Mucosa of descending colon (tissue), 3 donors: ENCODE measurements at places on chromosomes 2 and 18. TPM values are rescaled to one million over a fixed set of nuclear protein-coding genes. Genes with fewer than 3 reads are reported as not detected.

GRCh38 chr2:165408186-165408585 lies 61.3 kb upstream of the CSRNP3 start:
- DNase-seq, result no peak

- no peak for DNase-seq
These were observed 34.3 kb upstream of the NCKAP5 start for GRCh38 chr2:133602538-133602937.

GRCh38 chr2:198143156-198143555 lies 338.8 kb downstream of the PLCL1 start:
- DNase-seq, result no peak

DNA sequence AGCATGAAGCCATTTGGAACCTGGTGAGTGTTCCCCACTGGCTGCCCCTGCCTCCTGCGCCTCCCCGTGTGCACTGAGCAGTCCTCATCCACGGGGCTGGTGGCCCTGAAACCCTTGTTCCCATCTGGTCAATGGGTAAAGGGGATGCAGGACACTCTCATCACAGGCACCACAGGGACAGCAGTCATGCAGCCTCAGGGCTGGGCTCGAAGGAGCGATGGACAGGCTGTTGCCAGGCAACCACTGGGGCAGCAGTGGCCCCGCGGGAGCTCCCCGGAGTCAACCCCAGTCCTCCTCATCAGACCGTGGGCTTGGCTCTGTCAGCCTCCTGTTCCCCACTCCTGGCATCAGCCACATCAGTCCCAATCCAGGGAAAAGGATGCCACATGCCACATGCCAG lies 509.5 kb downstream of the EIPR1 start:
- DNase-seq, result no peak

DNA sequence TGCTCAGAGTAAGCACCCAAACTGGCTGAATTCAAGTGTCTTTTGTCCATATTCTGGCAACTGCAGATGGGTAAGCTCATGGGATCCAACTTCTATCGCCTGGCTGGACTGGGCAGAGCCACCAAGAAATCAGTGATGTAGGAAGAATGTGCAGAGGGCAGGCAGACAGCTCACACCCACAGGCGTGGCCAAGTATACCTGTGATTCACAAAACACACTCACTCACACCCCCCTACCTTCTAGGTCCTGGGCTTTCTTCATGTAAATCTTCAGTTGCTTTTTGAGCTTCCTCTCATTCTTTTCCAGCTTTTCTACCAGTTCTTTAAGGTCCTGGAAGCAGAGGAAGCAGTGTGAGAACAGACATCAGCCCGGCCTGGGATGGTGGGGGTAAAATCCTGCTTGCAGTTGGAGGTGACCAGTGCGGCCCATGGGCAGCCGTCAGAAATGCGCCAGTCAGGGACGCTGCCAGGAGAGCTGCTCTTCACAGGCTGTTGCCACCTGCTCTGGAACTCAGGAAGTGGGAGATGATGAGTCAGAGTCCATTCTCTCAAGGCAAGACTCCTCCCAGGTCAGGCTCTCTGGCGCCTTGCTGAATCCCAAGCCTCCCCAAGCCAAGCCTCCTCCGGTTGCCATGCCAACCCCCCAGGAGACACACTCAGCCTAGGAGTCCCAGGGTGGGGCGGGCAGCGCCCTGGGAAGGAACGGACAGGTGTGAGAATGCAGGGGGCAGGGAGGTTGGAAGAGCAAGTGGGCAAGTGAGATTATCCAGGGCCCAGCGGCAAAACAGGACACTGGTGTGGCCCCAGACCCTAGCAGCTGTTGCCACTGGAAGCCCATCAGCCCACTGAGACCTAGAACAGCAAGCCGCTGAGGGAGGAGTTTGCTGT lies 36.2 kb upstream of the ACAA2 start:
- DNase-seq, result peak; percentile 90

GKN1 gene
- total RNA-seq, result not detected

CCBE1 gene
- total RNA-seq, result 54.7 TPM

DNA sequence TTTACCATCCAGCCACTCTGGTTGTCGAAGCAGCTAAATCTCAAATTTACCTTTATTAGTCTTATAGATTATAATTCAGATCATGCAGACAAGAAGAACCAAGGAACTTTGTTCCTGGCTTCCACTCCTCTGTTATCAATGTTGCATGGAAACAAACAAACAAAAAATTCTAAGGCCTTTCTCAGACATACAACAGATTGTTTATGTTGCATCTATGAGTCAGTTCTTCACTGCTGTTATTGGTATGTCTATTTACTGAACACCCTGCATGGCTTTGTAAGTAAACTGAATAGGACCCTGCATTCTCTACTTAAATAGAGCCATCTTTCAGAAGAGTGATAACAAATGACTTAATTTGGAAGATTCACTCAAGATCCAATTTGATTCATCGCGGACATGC lies 1.6 kb upstream of the ANKRD44 start:
- DNase-seq, result no peak

- DNase-seq, result no peak
These were observed 74.5 kb downstream of the LRRFIP1 start for GRCh38 chr2:237701859-237702390.

EGR4 gene
- not detected for total RNA-seq

TTN gene
- 2.1 TPM for total RNA-seq

DNA sequence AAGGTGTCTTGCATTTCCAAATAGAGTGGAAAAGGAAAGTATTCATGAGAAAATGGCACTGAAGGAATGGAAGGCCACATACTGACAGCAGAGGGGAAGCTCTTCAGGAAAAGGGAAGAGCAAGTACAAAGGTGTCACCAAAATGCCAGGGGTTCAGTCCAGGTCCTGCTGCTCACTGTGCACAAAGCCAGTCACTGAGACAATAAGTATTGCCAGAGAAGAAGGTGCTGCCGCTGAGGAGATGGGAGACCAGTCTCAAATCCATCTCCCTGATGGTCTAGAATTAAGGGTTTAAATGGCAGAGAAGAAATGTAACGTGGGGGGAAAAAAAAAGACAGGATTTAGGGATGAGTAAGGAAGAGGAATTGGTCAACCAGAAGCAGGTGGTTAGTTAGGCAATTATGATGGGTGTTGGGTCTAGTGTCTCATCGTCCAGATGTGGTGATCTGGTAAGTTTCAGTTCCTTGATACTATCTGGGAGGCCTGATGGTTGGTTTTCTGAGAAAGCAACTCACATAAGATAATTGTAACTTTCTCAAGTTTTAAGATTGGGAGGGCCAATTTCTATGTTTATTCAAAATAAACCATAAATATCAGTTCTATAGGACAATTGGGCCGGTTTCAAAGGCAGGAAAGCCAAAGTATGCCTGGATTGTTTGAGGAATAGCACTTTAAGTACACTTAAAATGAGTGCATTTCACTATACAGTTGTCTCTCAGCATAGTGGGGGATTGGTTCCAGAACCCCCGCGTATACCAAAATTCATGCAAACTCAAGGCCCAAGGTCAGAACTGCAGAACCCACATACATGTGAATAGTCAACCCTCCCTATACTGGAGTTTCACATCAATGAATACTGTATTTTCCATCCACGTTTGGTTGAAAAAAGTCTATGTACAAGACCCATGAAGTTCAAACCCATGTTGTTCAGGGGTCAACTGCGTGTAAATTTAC lies 109.1 kb upstream of the DNAJC10 start:
- DNase-seq, result no peak

TEX44 gene
- not detected for total RNA-seq

- DNase-seq, result no peak
These were observed 470.4 kb upstream of the ACVR2A start for GRCh38 chr2:147374423-147374811.

ANTXR1 gene
- 77.7 TPM for total RNA-seq

DNA sequence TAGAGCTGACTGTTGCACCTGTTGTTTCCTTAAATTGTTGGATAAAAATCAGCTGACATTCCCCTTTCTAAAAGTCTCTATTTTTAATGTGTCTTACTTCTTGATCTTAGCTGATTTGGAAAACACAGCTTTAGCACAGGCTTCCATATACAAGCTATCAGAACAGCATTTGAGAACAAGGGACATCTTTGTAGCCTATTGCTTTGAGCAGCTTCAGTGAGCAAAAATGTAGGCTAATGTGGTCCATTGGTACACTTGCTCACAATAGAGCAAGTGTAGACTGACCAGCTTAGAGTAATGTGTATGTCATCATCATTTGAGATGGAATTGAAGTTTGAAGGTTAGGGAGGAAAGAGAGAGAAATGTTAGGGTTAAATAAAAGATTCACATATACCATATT lies 7.0 kb downstream of the INPP1 start:
- DNase-seq, result no peak

DNA sequence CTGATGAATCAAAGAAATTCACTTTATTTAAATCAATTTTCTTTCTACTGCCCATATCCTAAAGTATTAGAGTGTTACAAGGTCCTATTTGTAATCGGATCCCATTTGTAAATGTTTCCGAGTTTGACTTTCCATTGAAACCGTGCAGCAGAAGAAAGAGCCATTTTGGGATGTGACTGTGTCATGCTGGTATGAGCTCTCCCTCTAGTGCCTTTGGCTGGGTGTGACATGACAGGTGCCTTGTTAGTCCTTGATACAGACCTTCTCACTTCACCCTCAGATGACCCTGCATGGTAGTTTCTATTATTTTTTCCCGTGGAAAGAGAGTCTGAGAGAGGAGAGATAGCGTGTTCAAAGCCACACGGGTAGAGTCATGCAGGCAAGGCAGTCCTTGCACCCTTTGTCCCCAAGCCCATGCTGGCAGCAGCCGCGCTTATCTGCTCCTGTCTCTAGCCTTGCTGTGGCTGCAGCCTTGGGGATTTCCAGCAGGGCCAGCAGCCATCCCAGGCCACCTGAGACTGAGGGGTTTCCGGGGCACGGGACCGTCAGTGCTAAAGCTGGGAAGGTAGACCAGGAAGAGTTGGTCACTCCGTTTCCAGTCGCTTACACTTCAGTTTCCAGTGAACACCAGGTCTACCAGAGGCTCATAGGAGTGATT lies 21.4 kb downstream of the CHMP1B start:
- DNase-seq, result no peak

IAH1 gene
- total RNA-seq, result 49.3 TPM

RAPGEF4 gene
- 2.2 TPM for total RNA-seq

FZD7 gene
- total RNA-seq, result 4.8 TPM

GRCh38 chr2:151287513-151288250 lies 1.8 kb downstream of the NMI start:
- no peak for DNase-seq

- DNase-seq, result no peak
These were observed 60.7 kb downstream of the ANKRD62 start for GRCh38 chr18:12154361-12154760.

SCN3A gene
- total RNA-seq, result 1.1 TPM

DNA sequence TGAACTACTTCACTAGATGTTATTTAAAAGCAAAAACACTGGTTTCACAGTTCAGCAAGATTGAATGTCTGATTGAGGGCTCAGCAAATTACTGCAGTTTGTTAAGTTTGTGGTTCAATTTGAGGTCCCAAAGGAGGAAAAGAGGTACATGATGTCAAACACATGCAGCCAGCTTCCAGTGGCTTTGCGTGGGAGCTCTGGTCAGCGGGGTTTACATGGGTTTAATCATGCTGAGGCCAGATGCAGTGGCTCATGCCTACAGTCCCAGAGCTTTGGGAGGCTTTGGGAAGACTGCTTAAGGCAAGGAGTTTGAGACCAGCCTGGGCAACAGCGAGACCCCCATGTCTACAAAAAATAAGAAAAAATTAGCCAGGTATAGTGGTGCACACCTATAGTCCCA lies 111.5 kb downstream of the MAPK4 start:
- DNase-seq, result no peak

CCDC141 gene
- 7.4 TPM for total RNA-seq

RRM2 gene
- total RNA-seq, result 8.5 TPM

LYPD6B gene
- 1.7 TPM for total RNA-seq

GRCh38 chr18:3380384-3380961 lies 69.5 kb upstream of the TGIF1 start:
- no peak for DNase-seq

- no peak for DNase-seq
These were observed 12.8 kb upstream of the GBX2 start for GRCh38 chr2:236180831-236181453.

- DNase-seq, result no peak
These were observed 562.8 kb downstream of the TNS1 start for GRCh38 chr2:217440000-217440399.

DNA sequence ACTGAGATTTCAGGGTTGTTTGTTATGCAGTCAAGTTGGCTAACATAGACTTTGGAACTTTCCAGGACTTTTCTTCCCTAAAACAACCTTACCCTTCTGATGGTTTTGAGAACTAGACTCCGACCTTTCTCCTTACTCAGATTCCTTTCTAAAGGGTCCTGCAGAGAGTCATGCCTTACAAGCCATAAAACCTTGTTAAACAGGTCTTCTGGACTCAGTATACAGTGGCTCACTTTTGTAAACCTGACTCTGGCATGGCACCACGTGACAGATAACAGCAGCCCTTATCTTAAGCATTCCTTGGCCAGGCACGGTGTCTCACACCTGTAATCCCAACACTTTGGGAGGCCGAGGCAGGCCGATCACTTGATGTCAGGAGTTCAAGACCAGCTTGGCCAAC lies 253.2 kb upstream of the RAB6C start:
- DNase-seq, result no peak

UGT1A7 gene
- 5.9 TPM for total RNA-seq

- no peak for DNase-seq
These were observed 30.6 kb downstream of the ITSN2 start for GRCh38 chr2:24329700-24330099.

DNA sequence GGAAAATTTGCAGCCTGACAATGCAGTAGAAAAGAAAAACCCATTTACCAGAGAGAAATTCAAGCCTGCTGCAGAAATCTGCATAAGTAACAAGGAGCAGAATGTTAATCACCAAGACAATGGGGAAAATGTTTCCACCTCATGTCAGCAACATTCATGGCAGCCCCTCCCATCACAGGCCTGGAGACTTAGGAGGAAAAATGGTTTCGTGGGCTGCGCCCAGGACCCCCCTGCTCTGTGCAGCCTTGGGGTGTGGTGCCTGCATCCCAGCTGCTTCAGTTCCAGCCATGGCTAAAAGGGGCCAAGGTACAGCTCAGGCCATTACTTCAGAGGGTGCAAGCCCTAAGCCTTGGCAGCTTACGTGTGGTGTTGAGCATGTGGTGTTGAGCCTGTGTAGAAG lies 53.4 kb downstream of the RPE start:
- DNase-seq, result no peak

ANO7 gene
- total RNA-seq, result 33.9 TPM

LRRFIP1 gene
- total RNA-seq, result 120 TPM

- no peak for DNase-seq
These were observed 23.7 kb upstream of the DNAH6 start for GRCh38 chr2:84492571-84492970.

GRCh38 chr2:98512699-98513098 lies 68.0 kb downstream of the INPP4A start:
- DNase-seq, result no peak

GRCh38 chr2:144270951-144271350 lies 249.0 kb downstream of the ZEB2 start:
- no peak for DNase-seq

DNA sequence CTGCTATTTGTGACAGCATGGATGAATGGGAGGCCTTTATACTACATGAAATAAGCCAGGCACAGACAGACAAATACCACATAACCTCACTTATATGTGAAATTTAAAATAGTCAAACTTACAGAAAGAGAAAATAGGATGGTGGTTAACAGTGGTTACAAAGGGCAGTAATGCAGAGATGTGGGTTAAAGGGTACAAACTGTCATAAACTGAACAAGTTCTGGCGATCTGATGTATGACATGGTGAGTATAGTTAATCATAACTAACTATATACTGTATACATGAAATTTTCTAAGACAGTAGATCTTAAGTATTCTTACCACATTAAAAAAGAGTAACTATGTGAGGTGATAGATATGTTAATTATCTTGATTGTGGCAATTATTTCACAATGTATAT lies 558.1 kb upstream of the ZNF804A start:
- no peak for DNase-seq
